Subcutaneous adipose tissue (tissue), 4 donors: ENCODE measurements at places on chromosomes 5 and 9. TPM values are rescaled to one million over a fixed set of nuclear protein-coding genes. Genes with fewer than 3 reads are reported as not detected.

The PELO gene
- 10.2 TPM for total RNA-seq

The HTR4 gene
- not detected for total RNA-seq

The DOCK8 gene
- 27.5 TPM for total RNA-seq

The SEMA5A gene
- total RNA-seq, result 2.6 TPM

The GGTA1 gene
- total RNA-seq, result 14.0 TPM

The GARIN3 gene
- not detected for total RNA-seq

The ZNF367 gene
- 1.3 TPM for total RNA-seq

The PAEP gene
- not detected for total RNA-seq

The PCDHA12 gene
- 0.17 TPM for total RNA-seq

The PURA gene
- 35.0 TPM for total RNA-seq

The DRD1 gene
- 0.17 TPM for total RNA-seq

The FOXD4 gene
- 0.38 TPM for total RNA-seq
